ENCODE measurements at places on chromosomes 5 and 9.

DNA sequence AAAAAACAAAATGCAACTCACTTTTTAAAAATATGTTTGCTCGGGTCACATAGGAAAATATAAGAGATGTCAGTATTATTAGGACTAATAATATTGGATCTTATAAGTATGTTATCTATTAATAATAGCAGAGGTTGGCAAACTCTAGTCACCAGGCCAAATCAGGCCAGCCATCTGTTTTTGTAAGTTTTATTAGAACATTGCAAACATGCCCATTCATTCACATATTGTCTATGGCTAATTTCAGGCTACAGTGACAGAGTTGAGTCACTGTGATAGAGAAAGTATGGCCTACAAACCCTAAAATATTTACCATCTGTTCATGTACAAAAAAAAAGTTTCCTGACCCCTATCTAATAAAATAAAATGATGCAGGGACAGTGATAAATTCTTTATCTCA is 97.7 kb upstream of the CDH6 start:
- DNase-seq, result no peak

DNA sequence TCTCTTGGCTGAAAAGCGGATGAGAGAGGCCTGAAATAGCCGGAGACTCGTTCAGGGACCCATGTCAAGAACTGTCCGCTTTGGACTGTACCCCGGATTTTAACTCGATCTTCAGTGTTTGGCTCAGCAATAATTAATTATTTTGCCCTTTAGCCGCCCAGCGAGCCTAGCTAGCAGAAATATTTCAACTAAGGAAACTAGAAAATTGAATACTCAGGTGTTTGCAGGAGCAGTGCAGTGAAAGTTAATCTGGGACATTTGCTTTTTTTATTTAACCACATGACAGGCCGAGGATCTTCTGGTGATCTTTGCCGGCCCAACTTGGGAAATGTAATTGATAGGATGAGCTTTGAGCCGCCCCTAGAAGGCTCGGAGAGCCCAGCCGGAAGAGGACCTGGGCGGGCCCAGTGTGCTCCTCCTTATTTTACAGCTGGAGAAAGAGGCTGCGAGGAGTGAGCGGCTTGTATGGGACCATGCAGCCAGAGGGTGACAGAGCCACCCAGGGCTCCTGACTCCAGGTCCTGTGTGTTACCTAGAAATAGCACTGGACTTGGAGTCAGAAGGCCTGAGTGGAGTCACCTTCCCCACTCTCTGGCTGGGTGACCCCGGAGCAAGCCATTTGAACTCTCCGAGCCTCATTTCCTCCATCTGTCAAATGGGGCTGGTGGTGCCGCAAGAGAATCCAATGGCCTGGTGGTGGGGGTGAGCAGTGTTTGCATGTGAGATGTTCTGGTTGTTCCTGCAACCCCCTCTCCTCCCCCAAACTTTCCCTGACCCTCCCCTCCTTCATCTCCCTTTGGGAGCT is 2.4 kb downstream of the PPARGC1B start:
- no peak for DNase-seq

DNA sequence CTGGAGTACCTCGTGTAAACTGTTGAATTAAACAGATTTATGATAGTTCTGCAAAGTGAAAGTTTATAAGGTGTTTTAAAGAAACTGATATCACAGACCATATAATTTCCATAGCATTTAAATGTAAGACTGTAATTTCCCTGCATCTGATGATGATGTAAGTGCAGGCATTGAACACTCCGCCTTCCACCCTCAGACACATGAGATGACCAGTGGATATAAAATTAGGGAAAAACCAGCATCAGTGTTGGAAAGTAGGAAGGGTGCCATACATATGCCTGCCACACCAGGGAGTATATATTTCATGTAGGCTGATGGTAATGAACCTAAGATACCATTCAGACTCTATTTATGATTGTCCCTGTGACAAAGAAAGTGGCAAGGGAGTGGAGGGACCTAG is 519.2 kb downstream of the ACTL7B start:
- DNase-seq, result no peak

DNA sequence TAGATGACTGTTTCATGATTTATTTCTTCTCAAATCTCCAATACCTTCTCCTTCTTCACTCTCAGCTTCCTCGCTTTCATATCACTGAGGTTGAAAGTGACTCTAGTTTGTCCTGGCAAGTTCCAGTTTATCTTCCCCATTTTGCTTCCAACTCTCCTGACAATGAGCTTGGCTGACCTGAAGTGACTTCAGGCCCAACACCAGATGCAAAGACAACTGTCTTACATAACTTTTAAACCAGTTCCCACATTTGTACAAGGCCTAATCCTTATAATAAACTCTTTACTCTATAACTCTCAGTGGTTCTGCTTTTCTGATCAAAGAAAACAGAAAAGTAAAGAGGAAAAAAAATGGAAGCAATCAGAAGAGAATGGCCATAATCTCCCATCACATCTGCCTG is 22.0 kb downstream of the GNG10 start:
- DNase-seq, result no peak

- DNase-seq, result no peak
These were observed 2.0 kb upstream of the AJM1 start for GRCh38 chr9:136840140-136840876.

- no peak for DNase-seq
These were observed 94.3 kb upstream of the ARRDC3 start for GRCh38 chr5:91477408-91477807.

DNA sequence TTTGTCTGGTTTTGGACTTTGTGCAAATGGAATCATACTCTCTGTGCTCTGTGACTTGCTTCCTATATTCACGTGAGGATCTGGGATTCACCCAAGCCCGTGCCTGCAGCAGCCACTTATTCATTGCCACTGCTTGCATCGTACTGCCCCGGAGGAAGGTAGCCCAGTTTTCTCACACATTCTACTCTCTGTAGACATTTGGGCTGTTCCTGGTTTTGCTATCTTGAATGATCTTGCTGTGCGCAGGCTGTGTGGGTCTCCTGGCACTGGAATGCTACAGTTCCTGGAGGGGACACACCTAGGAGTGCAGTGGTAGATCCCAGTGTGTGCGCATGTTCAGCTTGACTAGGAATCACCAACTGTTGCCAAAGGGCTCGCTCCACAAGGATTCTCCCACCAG is 99.2 kb upstream of the BOD1 start:
- no peak for DNase-seq

Measured in H54 (cell line).